CD4-positive, alpha-beta T cell treated with Interleukin-17A for 1 hour (primary cell): ENCODE measurements at places on chromosomes 6 and 20.

- peak; percentile 74 for DNase-seq
Measured at GRCh38 chr6:156719720-156720563, 57.2 kb upstream of the ARID1B start.

DNA sequence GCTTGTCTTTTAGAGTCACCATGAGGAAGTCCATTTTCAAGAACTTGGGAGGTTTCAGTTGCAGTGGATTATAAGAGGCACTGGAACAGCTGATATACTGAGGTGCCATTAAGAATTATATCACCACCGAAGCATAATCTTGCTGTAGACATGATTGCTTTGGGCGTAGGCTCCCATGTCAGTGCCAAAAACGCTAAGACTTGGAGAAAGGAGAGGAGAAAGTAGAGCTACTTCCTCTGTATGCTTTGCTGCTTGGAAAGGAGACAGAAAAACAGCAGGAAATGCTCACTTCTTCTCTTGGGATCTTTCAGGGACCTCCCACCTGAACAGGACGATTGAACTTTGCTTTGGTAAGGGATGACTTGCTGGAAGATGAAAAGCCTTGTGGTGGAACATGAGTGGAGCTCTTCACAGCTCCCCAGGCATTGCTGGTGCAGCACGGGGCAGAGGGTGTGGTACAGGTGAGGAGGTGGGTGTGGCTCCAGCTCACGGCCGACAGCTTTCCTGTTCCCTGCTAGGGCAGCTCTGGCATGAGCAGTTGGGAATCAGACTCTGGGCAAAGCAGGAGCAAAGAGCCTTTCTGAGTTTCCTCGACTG lies 190.4 kb upstream of the JAG1 start:
- DNase-seq: no peak

DNA sequence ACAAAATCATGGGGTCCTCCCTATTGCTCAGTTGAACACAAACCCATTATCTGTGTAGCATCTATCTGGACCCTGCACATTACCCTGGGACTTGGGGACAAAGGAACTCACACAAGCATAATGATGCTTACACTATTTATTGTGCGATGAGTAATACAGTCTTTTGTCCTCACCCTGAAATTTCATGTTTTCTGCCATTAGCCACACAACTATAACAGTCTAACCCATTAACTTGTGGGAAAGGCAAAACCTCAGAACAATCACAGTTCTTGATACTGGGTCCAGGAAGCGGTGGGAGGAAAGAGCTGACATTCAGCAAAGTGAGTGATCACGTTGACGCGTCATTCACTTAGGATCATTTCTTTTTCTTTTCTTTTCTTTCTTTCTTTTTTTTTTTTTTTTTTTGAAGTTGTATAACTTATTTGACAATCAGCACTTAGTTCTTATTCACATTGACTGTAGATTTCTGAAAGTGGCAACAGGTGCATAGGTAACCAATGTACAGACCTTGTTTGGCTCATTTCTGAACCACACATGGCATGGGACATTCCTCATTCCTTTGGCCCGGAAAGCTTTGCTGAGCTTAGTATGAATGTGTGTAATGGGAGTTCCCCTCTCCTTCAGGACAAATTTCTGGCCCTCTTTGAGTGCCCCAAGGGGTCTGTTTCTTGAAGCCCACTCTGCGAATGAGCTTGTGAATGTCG lies 94.8 kb upstream of the CNKSR3 start:
- DNase-seq: peak; percentile 6

DNA sequence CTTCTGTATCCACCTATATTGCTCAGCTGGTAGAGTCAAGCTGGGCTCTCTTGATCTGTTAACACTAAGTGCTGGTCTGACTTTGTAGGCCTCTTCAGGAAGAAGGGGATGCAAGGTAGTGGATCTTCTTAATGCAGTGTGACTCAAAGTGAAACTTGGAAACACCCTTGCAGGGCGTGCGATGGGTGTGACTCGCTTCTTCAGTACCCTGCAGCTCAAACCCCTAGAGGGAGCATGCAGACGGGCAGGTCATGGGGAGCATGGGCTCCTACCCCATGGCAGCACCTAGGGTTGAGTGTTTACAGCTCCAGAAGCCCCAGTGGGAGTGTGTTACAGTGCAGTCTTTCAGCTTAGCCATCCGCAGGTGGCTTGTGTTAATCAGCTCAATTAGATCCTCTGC lies 757 bp upstream of the SAMD3 start:
- DNase-seq: peak; percentile 82

GRCh38 chr6:56515081-56515905 lies 127.4 kb downstream of the DST start:
- DNase-seq: no peak

DNA sequence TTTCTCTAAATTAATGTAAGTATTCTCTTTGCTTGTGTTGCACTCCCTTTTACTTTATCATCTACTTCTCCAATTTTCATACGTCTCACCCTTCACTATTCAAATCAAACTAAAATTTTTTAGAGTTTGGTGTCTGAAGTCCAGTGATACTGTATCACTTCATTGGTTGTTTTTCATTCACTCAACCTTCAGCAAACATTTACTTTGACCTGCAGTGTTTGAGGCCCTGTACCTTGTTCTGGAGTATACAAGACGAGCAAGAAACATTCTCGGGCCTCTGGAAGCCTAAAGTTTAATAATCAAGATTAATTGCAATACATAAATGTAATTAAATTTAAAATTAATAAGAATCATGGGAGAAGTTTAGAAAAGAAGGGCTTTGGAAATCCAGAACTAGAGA lies 64.6 kb downstream of the SCAF8 start:
- DNase-seq: no peak

DNA sequence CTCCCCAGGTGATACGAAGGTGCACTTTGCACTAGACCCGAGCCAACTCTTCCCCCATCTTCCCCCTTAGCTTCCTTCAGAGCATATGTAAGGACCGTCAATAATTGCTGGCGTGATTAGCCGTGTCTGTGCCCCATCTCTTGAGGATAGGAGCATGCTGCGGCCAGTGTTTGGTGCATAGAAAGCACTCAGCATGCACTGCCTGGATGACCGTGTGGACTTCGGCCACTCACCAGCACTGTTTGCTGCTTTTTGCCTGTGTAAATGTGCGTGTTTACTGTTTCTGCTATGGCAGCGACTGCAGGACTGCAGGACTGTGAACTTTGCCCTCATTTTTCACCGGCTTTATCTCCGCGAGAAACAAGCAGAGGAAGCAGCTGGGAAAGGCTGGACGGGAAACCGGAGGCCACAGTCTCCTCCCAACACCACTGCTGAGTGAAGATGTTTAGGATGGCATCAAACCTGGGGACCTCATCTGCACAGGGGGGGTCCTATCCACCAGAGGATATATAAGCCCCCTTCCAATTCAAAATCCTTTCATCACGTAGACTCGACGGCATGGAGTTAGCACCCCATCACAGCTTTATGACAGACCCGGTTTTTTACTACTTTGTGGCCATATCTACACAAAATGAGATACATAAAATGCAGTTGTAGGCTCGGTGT lies 150.6 kb upstream of the AFDN start:
- DNase-seq: no peak

GRCh38 chr20:7822772-7823171 lies 117.5 kb downstream of the HAO1 start:
- no peak for DNase-seq

- DNase-seq: no peak
Measured at GRCh38 chr6:139758209-139758611, 383.8 kb upstream of the CITED2 start.

DNA sequence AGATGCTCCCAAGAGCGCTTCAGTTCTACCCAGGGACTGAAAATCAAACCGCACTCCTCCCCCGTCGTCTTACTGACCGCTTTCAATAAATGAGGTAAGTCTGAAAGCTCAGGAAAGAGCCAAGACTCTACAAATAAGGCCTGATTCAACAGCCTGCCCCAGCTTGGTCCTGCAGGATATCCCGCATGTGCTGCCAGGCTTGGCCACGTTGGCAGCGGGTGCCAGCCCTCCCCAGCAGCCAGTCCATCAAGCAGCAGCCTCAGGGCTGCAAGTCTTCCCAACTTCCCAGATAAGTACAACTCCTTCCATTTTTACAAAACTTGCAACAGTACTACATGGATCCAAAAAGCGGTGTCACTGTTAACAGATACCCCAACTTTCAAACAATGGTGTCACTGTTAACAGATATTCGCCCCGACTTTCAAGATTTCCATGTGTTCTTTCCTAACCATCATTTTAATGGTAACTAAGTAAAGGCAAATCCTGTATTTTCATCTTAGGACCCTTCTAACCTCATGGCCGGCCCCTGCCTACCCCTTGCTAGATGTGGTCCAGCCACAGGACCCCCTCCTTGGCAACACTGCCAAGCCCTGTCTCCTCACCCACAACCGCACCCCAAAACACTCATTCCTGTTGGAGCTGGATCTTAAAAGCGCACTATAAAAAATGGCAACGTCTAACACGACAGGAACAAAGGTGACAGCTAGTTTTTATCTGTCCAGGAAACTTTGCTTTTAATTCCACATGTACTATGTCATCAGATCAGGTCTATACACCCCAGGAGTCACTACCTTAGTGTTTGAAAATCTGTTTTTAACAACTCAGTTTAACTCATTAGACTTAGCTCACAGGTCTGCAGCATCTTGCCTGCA lies 28.0 kb downstream of the DIDO1 start:
- DNase-seq: no peak

DNA sequence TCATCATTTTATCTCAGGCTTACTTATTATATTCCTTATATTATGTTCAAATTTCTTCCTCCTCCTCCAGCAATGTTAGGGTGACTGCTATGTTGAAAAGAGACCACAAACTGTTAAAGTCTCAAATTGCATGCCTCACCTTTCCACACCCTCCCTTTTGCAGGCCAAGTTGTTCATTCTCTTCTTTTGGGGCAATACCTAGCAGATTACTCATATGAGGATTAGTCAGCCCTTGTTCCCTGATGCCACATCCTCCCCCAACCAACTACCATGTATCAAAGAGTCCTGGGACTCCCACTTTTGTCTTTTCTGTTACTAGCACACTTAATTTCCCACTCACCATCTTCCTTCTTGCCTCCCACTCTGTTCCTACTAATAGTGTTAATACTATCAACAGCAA lies 434.7 kb downstream of the BCKDHB start:
- no peak for DNase-seq

DNA sequence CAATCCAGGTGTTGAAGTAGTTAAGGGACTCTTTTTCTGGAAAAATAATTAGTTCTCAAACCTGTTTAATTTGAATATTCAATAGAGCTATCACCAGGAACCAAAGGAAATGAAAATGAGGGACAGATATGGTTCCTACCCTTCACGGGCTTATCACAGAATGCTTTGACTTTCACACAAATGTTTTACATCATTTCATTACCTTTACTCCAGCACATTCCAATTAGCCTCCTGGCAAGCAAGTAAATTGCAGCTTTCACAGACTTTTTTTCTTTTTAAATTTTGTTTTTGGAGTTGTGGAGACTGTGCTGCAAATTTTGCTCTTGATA lies 35.2 kb downstream of the PLEKHG1 start:
- DNase-seq: no peak

DNA sequence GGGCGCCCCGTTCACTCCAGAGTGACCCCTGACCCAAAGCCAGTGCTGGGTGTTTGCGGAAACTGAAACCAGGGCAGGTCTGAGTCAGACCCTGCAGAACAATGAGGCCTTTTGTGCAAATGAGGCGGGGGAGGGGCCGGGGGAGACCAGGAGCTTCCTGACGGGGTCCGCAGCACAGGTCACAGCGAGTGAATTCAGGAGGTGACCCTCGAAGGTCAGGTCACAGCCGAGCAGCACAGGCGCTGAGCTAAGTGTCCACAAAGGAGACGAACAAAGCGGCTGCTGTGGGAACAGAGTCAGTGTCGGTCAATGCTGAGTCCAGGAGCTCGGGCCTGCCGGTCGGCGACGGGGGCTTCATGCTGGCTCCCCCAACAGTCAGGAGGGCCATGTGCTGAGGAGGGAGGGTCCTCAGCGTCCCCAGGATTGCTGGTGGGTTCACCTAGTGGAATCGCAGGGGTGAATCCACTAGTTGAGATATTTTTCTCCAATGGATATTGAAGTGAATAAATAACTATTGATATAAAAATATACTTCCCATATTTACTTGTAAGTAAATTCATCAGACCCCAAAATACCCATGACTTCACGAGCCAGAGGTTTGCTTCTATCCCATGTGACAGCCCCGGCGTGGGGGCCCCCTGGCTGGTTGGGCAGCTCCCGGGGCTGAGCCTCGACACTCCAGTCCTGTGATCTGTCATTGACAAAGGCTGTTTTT lies 188.4 kb upstream of the SULF2 start:
- DNase-seq: no peak

DNA sequence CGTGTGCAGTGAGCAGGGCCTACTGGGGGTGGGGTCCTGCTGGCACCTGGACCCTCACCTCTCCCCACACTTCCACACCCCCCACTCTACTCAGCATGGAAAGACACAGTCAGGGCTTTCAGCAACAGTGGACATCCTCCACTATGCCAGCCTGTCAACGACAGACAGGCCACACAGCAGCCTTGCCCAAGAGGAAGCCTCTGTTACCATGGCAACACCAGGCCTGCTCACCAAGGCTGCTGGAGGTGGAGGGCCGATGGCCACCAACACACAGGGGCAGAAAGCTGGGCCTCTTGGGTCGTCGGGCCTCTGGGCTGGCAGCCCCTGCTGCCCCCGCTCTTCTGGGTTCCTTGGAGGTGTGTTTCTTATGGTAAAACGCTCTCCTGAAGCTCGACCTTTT lies 13.6 kb downstream of the BNIP5 start:
- DNase-seq: no peak

DNA sequence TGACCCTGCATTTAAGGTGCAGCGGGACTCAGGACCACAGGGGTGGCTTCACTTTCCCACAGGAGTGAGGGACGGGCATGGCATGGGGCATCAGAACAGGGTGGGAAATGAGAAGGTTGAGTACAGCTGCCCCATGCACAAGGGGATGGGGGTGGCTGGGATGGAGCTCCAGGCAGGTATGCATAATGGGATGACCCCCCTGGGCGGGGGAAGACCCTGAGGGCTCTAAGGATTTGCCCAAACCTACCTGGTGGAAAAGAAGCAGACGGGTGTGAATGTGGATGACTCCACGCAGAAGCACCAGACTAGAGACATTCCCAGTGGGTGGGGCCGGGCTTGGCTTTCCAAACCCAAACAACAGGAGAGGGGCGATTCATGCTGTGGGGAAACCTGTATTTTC lies 200.3 kb downstream of the SYNDIG1 start:
- no peak for DNase-seq
